ENCODE measurements at places on chromosomes 5 and 9. TPM values are rescaled to one million over a fixed set of nuclear protein-coding genes. Genes with fewer than 3 reads are reported as not detected.

CEL gene
- 0.10 TPM for total RNA-seq

FAM240B gene
- total RNA-seq: not detected

LCN9 gene
- total RNA-seq: not detected

IL13 gene
- not detected for total RNA-seq

NRG2 gene
- 0.05 TPM for total RNA-seq

MEIKIN gene
- not detected for total RNA-seq

UBE2QL1 gene
- total RNA-seq: not detected

ADRA1B gene
- total RNA-seq: 1.7 TPM

PPP1R2B gene
- not detected for total RNA-seq

PALM2AKAP2 gene
- 9.4 TPM for total RNA-seq

SLU7 gene
- total RNA-seq: 47.0 TPM

DMRT2 gene
- total RNA-seq: not detected

CFAP77 gene
- total RNA-seq: 0.25 TPM

DMRT3 gene
- not detected for total RNA-seq
